ENCODE measurements at places on chromosomes 1 and 21. TPM values are rescaled to one million over a fixed set of nuclear protein-coding genes. Genes with fewer than 3 reads are reported as not detected.

GRCh38 chr1:36948606-36949005 lies 85.7 kb downstream of the GRIK3 start:
- no peak for DNase-seq

DNA sequence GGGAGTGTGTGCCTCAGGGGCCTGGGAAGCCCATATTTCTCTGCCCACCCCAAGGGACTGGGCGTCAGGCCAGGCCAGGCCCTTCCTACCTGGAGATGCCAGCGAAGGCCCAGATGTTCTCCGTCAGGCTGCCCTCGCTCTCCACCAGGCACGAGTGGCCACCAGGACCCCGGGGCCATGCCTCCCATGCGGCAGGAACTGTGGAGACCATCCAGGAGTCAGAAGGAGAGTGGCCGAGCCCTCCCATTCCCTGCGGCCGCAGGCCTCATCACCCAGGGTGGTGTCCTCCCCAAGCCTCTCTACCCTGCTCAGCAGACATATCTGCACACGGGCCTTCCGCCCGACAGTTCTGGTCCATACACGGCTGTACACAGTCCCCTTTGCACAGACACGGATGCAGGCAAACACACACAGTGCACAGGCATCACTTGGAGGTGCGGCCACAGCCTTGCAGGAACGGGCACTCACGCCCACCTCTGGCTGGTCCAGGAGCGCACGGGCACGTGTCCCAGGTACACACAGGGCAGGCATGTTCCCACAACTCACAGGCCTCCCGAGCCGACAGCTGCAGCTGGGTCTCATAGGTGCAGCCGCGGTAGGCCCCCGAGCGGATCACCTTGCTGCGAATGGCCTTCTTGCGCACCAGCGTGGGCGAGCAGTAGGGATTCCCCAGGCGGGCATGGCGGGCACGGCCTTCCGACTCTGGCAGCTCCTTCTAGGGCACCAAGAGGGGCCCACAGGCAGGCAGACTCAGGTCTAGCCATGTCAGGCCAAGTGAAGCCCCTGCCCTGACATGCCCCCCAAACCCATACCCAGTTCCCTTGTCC lies 5.9 kb upstream of the KIF17 start:
- DNase-seq: no peak

DNA sequence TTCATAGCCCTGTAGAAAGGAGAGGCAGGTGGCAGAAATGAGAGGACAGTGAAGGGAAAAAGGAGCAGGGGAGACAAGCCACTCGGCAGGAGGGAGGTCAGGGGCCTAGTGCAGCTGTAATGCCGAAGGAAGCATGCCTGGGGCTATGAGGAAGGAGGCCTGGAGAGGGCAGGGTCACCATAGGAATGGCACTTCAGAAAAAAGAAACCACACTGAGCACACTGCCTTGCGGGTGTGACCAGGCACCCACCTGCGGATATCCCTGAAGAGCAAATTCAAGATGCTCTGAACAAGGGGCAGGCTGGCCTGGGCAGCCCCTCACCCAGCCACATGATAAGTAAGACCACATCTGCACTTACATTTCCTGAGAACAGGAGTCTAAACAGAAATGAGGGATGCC lies 104.7 kb downstream of the JAK1 start:
- peak; percentile 34 for DNase-seq

GRCh38 chr1:78577257-78578100 lies 42.8 kb upstream of the IFI44L start:
- no peak for DNase-seq

The LCE2A gene
- not detected for total RNA-seq

The AGBL4 gene
- not detected for total RNA-seq

All from Daoy (cell line).